ENCODE measurements at places on chromosomes 1 and 21. TPM values are rescaled to one million over a fixed set of nuclear protein-coding genes. Genes with fewer than 3 reads are reported as not detected.

The SYNC gene
- total RNA-seq, result not detected

The CELA3A gene
- not detected for total RNA-seq

DNA sequence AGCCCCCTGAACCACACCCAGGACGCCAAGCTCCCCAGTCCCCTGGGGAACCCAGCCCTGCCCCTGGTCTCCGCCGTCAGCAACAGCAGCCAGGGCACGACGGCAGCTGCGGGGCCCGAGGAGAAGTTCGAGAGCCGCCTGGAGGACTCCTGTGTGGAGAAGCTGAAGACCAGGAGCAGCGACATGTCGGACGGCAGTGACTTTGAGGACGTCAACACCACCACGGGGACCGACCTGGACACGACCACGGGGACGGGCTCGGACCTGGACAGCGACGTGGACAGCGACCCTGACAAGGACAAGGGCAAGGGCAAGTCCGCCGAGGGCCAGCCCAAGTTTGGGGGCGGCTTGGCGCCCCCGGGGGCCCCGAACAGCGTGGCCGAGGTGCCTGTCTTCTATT, 42.7 kb upstream of the ARHGEF16 start:
- peaks cover 1% of the 10 kb centered on the region for H3K36me3 ChIP-seq
- DNase-seq, result no peak

- H3K27me3 ChIP-seq, result no peaks in the 10 kb centered on the region
- H3K27ac ChIP-seq, result no peak overlapping the region
- no peak for DNase-seq
- H3K4me3 ChIP-seq, result no peak overlapping the region
- no peaks in the 10 kb centered on the region for H3K36me3 ChIP-seq
Observed at GRCh38 chr1:6008696-6009095, 16.5 kb upstream of the NPHP4 start.

The SLAMF9 gene
- not detected for total RNA-seq

DNA sequence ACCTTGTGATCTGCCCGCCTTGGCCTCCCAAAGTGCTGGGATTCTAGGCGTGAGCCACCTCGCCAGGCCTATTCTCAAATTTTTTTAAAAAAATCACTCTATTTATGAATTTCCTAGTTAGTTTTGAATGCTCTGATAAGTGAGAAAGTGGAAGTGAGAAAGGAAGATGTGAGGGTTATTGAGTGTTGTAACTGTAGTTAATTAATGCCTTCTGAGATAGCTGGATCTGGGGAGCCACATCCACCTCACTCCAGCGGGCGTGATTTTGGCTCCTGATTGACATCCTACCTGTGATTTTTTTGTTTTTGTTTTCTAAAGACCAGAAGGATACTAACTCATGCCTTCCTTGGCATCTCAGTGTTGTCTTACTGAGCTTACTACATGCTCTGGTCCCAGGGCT, 65.6 kb downstream of the ST3GAL3 start:
- H3K4me3 ChIP-seq, result no peak overlapping the region
- no peaks in the 10 kb centered on the region for H3K27me3 ChIP-seq
- no peak for DNase-seq
- peaks cover 16% of the 10 kb centered on the region for H3K36me3 ChIP-seq

The FAM151A gene
- not detected for total RNA-seq

The EPHA10 gene
- total RNA-seq, result 0.77 TPM

DNA sequence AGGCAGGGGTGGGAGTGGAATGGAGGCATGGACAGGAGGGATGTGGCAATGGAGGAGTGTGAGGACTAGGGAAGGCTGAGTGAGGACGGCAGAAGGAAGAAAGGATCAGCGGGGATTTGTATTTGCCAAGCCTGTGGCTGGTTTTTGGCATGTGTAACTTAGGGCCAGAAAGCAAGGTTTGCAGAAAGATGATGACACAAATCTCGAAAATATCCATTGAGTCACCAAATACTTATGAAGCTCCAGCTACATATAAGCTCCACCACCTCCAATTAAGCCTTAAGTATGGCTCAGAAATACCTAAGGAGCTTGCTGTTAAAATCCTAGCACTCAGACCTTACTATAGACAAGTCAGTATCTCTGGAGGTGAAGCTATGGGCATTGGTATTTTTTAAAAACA, 90.1 kb downstream of the OMA1 start:
- no peak overlapping the region for H3K4me3 ChIP-seq
- H3K4me1 ChIP-seq, result peaks cover 8% of the 10 kb centered on the region
- H3K36me3 ChIP-seq, result peaks cover 2% of the 10 kb centered on the region
- DNase-seq, result no peak
- H3K27me3 ChIP-seq, result no peaks in the 10 kb centered on the region

DNA sequence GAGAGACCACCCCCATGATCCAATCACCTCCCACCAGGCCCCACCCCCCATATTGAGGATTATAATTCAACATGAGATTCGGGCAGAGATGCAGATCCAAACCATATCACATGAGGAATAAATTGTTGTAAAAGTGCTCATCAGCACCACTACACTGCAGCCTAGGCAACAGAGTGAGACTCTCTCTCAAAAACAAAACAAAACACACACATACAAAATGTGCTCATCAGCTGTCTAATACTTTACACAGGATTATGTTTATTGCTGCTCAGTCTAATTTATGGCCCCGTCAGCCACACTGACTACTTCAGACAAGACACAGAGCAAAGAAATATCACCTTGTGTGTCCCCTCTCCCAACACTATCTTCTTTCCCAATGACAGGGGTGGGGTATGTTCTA, 72.9 kb upstream of the PPM1J start:
- no peaks in the 10 kb centered on the region for H3K27me3 ChIP-seq
- H3K27ac ChIP-seq, result no peak overlapping the region
- no peak for DNase-seq
- H3K36me3 ChIP-seq, result no peaks in the 10 kb centered on the region

DNA sequence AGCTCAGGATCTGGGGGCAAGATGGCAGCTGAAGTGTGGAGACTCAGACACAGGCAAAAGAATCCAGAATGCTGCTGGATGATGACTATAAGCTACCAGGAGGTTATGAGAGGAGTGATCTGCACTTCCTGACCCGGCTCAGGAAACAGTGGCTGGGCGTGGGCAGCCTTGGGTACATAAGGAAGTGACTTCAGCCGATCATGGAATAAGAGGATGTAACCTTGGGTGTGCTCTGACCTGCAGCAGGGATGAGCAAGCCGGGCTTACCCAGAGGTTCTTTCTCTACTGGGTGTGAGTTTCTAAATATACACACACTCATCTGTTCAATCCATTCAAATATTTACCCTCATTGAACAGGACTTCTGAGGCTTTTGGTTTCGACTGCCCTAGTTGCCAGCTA, 62.7 kb downstream of the CD34 start:
- no peak overlapping the region for H3K4me3 ChIP-seq
- H3K36me3 ChIP-seq, result peaks cover 5% of the 10 kb centered on the region
- H3K27ac ChIP-seq, result no peak overlapping the region
- peaks cover 16% of the 10 kb centered on the region for H3K4me1 ChIP-seq
- no peaks in the 10 kb centered on the region for H3K27me3 ChIP-seq
- no peak for DNase-seq
